Activated CD4-positive, alpha-beta T cell treated with anti-CD3 and anti-CD28 coated beads, Interleukin-2, amount 10 ng/mL, durations not matched to agents 24 days and 14 days (primary cell): ENCODE measurements at places on chromosomes 12 and 14.
A peak's percentile ranks its signal among the peaks of the same experiment; 100 is the strongest.

GRCh38 chr12:89552376-89552775 lies 26.5 kb upstream of the POC1B start:
- H3K27me3 ChIP-seq: no peaks in the 10 kb centered on the region
- no peak overlapping the region for H3K27ac ChIP-seq

DNA sequence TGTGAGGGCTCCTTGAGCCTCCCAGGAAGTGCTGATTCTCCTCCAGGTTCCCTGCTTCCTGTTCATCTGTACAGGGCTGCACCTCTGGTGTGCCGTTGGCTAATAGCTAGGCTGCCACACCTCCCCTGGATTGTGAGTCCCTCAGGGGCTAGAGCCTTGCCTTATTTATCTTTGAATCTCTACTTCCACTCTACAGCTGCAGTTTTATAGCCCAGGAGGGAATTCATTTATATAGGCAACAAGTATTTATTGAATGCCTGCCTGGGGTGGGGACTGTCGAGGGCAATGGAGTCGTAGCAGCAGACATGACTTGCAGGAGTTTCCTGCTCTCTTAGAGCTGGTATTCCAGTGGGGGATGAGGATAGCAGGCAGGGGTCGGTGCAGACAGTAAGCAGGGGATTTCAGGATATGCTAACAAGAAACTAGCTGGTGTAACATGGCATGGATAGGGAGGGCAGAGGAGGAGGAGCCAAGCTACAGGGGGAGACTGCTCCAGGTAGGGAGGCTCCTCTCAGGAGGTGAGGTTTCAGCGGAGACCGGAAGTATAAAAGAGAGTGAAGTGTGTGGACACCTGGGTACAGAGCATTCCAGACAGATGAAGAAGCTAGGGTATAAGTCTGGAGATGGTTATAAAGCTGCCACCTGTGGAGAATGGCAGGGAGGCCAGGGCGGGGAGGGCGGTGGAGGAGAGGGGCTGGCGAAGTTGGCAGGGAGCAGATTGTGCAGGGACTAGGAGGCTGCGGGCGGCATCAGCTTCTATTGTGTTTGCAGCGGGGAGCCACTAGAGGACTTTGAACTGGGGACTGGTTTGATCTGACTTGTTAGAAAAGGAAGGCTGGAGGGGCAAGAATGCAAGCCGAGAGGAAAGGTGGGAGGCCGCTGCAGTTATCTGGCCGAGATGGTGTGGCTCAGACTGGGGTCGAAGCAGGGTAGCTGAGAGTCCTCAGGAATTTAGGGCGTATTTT lies 17.2 kb downstream of the USP30 start:
- no peaks in the 10 kb centered on the region for H3K27me3 ChIP-seq
- H3K4me1 ChIP-seq: no peaks in the 10 kb centered on the region
- no peak for DNase-seq
- peaks cover 9% of the 10 kb centered on the region for H3K36me3 ChIP-seq

DNA sequence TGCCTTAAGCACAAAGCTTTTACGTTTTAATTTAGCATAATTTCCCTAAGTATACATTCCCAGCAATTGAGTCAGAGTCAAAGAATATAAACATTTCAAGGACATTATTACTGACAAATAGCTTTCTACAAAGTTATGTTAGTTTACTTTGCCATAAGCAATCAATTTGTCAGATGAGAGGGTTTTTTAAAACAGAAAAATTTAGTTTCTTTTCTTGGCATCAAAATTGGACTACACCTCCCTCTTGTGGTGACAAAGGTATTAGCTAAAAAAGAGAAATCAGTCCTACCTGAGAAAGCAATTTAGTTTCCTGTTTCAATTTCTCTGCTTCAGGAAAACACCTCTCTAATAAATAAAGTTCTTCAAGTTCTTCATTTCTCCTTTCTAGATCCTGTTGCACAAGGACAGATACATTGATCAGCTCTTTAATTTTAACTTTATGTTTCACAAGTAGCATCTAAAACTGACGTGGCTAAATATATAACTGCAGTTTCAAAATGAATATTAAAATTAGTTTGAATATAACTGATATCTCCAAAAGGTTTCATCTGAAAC lies 39.9 kb downstream of the DNAI7 start:
- DNase-seq: peak; percentile 65
- H3K4me3 ChIP-seq: no peak overlapping the region
- no peaks in the 10 kb centered on the region for H3K36me3 ChIP-seq
- H3K27me3 ChIP-seq: peaks cover 3% of the 10 kb centered on the region
- H3K27ac ChIP-seq: no peak overlapping the region

DNA sequence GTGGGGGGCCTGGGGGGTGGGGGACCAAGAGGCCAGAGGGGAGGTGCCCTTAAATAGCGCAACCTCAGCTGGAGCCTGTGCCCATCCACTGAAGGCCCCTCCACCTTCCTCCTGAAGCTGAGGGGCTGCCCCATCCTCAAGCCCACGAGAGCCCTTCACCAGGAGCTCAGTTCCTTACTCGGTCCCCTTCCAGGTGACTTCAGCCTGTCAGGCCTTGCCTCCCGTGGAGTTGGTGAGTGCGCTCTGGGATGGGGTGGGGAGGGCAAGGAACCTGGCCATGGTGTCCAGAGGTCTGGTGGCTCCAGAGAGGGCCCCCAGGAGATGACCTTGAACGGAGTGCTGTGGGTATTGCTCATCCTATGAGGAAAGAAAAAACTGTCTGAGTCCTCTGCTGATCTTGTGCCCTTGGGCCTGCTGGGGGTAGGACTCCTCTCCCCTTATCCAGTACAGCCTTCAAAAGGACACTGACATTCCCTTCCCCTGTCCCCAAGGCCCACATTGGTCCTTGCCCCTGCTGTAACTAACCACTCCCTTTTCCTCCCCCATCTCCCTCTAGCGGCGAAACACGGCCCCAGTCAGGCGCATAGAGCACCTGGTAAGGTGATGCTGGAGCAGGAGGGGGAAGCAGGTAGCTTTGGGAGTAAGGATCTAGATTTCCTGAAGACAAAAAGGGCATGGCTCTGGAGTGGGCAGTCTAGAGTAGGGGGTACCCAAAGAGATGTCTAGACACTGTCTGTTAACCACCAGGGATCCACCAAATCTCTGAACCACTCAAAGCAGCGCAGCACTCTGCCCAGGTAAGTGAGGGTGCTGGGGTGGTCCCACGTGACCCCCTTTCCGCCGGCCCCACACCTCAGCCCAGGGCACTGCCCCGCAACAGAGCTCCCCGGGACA lies 3.6 kb downstream of the TNS2 start:
- peak overlapping the region; percentile 93 for H3K27ac ChIP-seq
- H3K4me3 ChIP-seq: peak overlapping the region; percentile 98
- peak; percentile 88 for DNase-seq
- no peaks in the 10 kb centered on the region for H3K36me3 ChIP-seq

- no peak for DNase-seq
- H3K4me1 ChIP-seq: peaks cover 3% of the 10 kb centered on the region
- H3K36me3 ChIP-seq: no peaks in the 10 kb centered on the region
Measured at GRCh38 chr12:104870797-104871196, 87.3 kb downstream of the SLC41A2 start.

DNA sequence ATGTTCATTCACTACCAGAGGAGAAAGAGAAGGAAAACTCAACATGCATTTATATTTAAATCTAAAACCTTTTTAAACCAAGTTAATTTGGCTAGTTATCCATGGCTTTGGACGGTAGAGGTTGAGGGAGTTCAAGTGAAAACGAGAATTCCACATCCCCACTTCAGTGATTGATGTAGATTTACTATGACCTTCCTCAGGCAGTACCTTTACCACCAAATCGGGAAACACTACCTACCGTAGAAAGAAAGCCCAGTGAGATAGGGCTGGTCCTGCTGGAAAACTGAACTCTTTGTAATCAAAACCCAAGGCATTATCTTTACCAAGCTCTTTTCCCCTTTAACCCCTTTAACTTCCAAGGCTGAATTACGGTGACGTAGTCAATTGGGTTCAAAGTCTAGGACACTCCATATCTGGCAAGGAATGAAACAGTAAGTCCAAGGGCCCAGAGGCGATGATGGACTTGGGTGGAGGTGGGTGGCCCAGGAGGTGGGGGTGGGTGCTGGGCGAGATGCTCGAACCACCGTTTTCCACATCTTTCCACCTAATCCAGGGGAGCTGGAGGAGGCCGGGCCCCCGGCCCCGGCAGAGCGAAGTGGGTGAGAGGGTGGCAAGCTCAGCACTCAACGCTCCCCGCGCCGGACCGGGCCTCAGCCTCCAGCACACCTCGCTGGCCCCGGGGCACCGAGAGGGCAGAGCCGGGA lies 618 bp downstream of the SEC23A start:
- peaks cover 34% of the 10 kb centered on the region for H3K4me1 ChIP-seq
- DNase-seq: peak; percentile 69
- peak overlapping the region; percentile 98 for H3K4me3 ChIP-seq
